ENCODE measurements at places on chromosomes 4 and X.

DNA sequence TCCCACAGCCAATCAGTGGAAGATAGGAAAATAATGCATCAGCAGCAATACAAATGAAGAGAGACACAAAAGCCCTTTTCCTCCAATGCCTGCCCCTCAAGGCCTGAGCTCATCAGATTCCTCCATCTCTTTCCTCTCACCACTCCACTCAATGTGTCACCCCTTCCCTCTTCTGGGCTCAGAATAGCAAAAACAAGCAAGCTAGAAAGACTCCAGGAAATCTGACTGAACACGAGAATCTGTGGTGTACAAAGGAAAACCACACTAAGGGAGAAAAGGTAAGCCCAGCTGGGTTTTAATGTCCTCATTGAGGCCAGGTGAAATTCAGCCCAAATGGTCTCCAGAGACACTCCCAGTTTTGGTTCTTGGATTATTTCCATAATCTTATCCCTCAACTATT, 46.3 kb downstream of the ARHGEF9 start:
- no peak for DNase-seq

DNA sequence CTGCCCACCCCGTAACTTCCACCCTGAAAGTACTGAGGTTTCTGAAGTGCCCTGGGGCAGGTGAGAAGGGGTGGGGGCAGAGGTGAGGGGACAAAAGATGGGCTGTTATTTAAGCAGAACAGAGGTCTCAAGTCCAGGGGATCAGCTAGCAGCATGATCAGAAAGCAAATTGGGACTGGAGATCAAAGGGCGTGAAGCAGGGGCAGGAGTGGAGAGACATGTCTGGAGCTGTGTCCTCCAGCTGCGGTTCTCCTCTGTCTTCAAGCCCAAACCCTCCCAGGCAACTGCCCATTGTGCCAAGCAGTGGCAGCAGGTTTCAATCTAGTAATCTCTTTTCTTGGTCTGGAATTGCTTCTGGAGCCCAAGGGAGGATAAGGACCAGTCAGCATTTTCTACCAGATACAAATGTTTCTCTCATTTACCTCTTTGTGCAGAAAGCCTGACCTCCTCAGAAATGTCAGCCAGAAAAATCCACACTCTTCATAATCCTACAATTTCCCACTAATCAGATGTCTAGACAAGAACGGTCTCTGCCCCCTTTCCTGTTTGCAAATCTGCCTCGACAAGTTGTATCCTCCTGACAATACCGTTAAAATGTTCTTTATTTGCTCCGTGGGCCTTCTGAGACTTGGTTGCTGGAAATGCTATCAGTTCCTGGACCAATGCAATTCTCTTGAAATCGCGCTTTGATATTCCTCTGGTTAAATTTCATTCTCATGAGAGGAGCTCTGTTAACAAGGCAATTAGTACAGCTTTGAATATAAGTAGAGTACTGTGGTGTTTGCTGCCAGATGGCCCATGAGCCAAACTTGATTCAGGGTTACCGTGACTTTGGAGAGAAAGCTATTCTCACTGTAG, 23.2 kb upstream of the RASL11B start:
- DNase-seq = no peak

- peak; percentile 46 for DNase-seq
These were observed 17.3 kb downstream of the CTPS2 start for GRCh38 chrX:16695079-16695676.

GRCh38 chr4:79561751-79562150, 153.7 kb upstream of the GK2 start:
- DNase-seq = no peak

DNA sequence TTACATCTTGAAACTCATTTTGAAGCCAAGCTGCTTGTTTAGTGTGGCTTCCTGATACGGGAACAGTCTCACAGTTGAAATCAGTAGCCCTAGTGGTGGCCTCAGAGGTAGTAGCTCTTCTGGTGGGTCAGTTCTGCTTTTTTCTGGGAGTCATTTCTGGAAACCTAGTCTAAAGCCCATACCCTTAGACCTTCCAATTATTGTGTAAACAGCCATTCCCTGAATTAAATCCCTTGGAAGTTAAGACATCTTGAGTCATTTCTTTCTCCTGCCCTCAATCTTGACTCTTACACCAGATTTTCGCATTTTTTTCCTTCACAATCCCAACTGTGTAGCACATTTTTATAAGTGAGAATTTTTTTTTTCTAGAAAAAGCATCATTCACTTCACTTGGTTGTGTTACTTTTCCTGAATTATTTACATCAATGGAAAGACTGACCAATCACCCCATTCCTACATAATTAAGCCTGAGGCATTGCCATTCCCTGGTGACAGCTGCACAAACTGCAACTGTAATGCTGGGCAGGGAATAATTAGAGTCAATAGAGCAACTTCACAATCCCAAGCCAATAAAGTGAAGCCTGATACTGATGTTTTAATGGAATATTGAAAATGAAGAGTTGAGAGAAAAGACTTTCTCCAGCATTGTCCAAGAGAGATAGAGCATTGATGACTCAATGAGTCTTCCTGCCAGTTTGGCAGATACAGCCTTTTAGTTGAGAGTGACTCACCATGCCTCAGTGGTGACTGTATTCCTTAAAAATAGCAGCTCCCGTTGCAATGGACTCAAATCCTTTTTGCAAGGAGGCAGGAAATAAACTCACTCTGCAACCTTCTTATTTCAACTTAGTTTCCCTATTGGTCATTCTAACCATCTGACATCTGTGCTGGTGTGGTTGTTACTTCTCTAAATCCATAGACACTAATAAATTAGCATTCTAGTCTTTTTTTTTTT, 13.0 kb upstream of the SEPSECS start:
- no peak for DNase-seq

DNA sequence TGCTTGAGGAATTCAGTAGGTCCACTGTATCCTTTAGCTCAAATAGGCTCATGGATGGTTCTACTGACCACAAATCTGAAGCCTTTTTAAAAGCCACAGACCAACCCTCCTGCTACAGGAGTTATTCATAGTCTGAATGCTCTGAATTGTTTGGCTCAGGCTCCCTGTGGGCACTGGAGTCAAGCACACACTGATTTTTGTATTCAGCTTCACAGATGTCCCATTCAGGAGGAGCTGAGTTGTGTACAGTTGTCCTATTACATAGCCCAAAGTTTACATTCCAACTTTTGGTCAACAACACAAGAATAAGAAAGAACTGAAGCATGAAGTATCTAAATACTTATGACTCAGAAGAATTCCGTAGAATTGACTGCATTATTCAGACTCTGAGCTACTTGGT, 243.9 kb downstream of the UNC5C start:
- DNase-seq = no peak

GRCh38 chr4:79763486-79764075, 309.4 kb downstream of the ANTXR2 start:
- DNase-seq = no peak

DNA sequence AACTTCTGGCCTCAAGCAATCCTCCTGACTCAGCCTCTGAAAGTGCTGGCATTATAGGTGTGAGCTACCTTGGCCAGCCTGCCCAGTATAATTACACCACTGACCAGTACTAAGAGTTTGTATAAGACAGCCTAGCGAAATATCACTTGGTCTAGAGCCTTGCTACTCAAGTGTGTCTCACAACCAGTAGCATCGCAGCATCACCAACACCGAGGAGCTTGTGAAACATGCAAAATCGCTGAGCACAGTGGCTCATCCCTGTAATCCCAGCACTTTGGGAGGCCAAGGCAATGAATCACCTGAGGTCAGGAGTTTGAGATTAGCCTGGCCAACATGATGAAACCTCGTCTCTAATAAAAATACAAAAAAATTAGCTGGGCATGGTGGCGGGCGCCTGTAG, 102.0 kb upstream of the GATB start:
- no peak for DNase-seq

- DNase-seq = no peak
These were observed 37.1 kb upstream of the ELF2 start for GRCh38 chr4:139214039-139214534.

DNA sequence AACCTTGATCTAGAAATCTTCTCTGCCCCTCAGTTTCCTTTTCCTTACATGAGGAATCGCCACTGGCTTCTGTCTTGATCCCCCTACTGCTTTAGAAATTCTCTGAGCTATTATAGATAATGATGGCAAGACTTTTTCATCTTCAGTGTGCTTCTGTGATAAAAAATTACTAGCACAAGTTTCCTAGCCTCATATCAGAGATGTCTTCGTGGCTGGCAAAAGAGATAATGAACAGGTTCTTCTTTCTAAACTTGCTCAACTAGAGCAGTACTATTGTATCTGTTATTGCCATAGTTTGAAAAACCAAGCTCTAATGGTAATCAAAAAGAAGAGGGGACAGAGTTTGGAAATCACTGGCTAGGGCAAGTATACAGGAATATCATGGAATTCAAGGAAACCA, 4.1 kb upstream of the PDGFC start:
- no peak for DNase-seq

DNA sequence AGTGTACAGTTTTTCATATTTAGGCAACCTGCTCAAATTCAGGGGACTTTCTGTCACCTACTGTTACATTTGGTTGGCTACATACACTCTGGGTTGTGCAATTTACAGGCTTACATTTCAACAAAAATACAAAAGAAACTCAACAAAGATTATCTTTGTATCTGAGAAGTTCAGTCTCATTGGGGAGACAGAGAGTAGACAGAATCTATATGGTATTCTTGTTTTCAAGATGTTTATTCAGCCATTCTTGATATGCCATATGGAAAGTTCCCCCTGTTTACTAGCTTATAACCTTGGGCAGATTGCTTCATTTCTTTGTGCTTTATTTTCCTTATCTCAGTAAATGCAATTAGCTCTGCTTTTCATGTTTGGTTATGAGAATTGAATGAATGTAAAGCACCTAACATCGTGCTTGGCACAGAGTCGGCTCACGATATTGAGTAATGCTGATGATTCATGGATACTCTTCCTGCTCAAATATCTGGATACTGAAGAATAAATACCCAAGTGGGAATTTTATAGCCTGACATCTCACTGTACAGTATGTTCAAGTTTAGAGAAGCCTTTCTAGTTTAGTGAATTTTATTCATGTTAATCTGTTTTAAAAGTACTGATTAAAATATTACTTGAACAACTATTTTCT, 96.5 kb upstream of the PACRGL start:
- no peak for DNase-seq

- DNase-seq = no peak
These were observed 40.9 kb downstream of the RPA4 start for GRCh38 chrX:96924581-96924980.
